ENCODE measurements at places on chromosomes 6 and 20.
A peak's percentile ranks its signal among the peaks of the same experiment; 100 is the strongest.

- peak; percentile 55 for DNase-seq
These were observed 584 bp downstream of the KIF13A start for GRCh38 chr6:17986656-17987446.

DNA sequence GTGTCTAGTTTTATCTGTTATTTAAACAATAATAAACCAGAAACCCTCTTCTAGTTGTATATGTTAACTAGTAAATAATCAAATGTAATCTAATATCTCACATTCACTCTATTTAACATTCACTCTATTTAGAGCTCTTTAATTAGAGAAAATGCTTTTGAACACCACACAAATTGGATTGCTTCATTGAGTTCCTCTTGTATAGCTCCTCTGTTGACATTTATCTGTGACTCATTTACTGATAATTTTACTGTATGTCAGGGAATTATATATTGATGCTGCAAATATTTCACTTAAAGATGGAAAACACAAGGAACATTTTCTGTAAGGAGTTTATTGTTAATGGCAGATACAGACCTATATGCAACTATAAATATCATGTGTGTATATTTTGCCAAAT is 594.6 kb downstream of the COL12A1 start:
- no peak for DNase-seq

GRCh38 chr6:53154794-53155193 is 6.2 kb upstream of the GCM1 start:
- DNase-seq, result no peak

GRCh38 chr6:170190046-170190445 is 100.8 kb downstream of the DLL1 start:
- no peak for DNase-seq

- no peak for DNase-seq
These were observed 78.3 kb upstream of the SRSF6 start for GRCh38 chr20:43379239-43379917.

DNA sequence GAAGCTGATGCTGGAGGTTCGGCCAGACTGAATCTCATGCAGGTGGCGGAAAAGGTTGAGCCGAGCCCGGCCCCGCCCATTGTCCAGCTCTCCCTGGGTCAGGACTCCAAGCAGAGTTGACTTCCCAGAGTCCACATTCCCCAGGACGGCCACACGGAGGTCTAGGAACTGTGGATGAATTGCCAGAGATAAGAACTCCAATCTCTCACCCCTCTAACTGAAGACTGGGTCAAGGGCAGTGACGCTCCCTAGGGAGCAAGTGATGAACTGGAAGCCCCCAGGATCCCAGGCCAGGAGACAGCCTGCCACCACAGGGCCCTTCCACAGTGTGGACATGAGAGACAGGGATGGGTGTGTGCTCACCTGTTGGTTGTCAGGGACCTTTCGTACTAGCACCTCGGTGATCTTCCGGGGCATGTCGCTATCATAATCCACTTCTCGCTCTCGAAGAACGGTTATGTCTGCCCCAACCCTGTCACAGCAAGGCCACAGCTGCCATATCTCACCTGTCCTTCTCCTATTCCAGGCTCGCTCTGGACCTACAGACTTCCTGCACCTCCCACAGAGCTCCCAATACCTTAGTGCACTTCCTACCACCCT is 3.6 kb downstream of the GTPBP2 start:
- DNase-seq, result no peak

DNA sequence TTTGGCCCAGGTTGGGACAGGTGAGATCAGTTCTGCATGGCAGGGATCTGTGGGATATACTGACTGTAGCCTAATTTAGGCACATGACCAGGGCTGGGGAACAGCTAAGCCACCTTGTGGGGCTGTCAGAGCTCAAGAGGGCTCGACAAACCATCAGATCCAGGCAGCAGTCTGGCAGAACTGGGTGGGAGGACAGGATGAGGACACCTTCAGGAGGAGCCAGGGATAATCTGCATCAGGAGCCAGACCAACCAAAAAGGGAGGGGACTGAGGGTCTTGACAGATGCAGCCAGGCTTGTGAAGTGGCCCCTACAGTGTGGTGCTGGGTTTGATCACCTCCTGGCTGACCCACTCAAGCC is 123.4 kb downstream of the MAFB start:
- no peak for DNase-seq

GRCh38 chr6:162539321-162539720 is 188.2 kb downstream of the PRKN start:
- DNase-seq, result no peak

GRCh38 chr6:48200869-48201390 is 89.9 kb upstream of the PTCHD4 start:
- no peak for DNase-seq

GRCh38 chr6:55705451-55706440 is 126.8 kb upstream of the HMGCLL1 start:
- DNase-seq, result no peak

DNA sequence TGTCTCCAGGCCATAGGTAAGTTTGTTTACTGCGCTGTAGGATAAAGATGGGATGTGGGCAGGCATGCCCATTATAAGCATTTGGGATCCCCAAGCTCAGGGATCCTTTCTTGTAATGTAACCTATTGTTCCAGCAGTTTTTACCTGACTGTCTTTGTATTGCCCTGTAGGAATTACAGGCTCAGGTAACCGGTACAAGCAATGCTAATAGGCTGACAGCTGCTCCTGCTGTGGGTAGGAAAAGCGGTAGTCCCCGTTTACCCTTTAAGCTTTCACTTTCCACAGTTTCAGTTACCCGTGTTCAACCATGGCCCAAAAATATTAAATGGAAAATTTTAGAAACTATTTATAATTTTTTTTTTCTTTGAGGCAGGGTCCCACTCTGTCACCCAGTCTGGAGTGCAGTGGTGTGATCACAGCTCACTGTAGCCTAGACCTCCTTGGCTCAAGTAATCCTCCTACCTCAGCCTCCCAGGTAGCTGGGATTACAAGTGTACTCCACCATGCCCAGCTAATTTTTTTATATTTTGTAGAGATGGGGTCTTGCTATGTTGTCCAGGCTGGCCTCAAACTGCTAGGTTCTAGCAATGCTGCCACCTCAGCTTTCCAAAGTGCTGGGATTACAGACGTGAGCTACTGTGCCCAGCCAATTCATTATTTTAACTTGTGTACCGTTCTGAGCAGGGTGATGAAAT is 108.6 kb downstream of the CDYL start:
- no peak for DNase-seq

DNA sequence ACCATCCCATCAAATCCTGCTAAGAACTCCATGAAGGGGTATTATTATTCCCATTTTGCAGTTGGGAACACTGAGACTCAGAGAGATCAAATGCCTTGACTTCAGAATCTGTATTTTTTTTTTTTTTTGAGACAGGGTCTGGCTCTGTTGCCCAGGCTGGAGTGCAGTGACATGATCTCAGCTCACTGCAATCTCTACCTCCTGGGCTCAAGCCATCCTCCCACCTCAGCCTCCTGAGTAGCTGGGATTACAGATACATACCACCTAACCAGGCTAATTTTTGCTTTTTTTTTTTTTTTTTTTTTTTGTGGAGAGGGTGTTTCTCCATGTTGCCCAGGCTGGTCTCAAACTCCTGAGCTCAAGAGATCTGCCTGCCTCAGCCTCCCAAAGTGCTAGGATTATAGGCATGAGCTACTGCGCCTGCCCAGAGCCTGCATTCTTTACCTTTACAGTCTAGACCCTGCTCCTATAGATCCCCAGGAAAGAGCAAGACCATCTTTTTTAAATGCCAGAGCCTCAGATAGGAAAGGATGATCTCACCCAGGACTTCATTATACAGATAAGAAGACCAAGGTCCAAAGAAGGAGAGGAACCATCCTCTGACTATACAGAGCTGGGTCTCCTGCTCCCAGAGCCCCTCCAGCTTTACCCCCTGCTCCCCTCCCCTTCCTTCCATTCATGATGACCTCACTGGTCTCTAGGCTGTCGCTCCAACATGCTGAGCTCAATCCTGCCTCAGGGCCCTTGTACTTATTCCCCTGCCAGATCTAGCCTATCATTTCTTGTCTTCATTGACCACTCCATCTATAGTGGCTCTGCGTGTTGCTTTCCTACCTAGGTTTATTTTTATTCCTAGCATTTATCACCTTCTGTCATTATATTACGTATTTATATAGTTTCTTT is 138.6 kb downstream of the CEBPB start:
- DNase-seq, result no peak

GRCh38 chr6:132161283-132161682 is 210.1 kb upstream of the CCN2 start:
- DNase-seq, result no peak

- DNase-seq, result no peak
These were observed 646 bp downstream of the RPS6KA2 start for GRCh38 chr6:166626177-166627032.

- DNase-seq, result no peak
These were observed 115.1 kb downstream of the JAG1 start for GRCh38 chr20:10558635-10559187.

DNA sequence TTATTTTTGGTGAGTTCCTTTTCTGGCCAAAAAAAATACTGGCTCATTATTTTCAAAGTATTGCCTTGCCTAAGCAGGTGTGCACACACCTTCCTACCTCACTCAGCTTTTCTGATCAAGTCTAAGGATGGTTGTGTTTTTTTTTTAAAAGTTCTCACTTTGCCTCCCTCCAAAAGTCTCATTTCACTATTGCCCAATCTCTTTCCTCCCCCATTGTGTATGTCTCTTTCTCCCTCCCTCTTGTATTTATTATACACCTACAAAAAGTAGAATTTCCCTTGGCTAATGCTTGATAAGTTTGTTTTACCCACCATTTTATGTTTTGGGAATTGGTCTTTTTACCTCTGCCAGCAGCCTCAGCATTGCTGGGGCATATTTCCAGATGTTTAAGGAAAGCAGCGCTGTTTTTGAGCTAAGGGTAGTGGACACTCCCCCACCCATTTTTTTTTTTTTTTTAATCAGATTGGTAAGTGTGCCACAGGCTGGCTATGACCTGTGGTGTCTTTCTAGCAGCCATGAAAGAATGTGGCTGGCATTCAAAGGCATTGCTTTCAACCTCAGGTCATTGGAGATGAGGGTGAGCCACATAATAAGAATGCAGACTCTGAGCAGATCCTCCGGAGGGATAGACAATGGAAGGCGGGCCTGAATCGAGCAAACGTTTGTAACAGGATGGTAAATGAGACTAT is 668.6 kb downstream of the UTRN start:
- DNase-seq, result no peak

DNA sequence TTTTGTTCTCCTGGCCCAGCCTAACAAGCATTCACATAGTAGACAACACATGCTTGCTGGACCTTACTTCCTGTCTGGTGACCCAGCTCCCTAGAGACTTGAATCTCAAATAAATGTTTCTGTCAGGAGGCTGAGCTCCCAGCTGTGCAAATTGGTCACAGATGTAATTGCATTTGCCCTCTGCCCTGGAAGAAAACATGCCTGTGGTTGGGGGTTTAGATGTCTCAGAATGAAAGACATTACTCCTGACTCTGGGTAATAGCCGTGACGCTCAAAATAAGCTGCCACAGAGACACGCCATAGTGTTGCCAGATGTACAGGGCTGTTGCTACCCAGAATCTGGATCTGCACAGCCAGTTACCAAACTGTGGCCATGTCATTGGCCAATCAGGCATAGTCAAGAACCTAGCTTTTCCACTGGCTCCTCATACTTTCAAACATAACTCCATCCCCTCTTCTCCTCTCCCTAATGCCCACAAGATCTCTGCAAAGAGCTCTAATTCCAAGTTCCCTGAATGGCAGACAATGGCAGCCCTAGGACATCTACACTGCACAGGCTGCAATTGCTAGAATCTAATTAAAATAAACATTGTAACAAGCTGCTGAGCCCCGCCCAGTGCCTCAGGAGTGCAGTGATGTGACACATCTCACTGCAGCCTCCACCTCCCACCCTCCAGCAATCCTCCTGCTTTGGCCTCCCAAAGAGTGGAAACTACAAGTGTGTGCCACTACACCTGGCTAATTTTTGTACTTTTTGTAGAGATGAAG is 32.8 kb upstream of the GMPR start:
- peak; percentile 84 for DNase-seq

DNA sequence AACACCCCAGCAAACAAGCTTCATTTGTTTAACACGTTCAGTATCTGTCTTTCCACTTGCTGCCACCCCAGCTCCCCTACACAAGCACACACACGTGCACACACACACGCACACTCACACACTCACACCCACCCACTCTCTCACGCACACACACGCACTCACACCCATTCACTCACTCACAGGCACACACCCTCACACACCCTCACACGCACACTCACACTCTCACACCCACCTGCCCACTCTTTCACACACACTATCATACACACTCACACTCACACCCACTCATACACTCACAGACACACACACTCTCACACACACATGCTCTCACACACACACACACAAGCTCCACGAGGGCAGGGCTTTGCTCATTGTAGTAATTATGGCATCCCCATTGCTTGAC is 378.8 kb upstream of the SULF2 start:
- no peak for DNase-seq

GRCh38 chr20:58286729-58287128 is 22.8 kb upstream of the RAB22A start:
- no peak for DNase-seq

DNA sequence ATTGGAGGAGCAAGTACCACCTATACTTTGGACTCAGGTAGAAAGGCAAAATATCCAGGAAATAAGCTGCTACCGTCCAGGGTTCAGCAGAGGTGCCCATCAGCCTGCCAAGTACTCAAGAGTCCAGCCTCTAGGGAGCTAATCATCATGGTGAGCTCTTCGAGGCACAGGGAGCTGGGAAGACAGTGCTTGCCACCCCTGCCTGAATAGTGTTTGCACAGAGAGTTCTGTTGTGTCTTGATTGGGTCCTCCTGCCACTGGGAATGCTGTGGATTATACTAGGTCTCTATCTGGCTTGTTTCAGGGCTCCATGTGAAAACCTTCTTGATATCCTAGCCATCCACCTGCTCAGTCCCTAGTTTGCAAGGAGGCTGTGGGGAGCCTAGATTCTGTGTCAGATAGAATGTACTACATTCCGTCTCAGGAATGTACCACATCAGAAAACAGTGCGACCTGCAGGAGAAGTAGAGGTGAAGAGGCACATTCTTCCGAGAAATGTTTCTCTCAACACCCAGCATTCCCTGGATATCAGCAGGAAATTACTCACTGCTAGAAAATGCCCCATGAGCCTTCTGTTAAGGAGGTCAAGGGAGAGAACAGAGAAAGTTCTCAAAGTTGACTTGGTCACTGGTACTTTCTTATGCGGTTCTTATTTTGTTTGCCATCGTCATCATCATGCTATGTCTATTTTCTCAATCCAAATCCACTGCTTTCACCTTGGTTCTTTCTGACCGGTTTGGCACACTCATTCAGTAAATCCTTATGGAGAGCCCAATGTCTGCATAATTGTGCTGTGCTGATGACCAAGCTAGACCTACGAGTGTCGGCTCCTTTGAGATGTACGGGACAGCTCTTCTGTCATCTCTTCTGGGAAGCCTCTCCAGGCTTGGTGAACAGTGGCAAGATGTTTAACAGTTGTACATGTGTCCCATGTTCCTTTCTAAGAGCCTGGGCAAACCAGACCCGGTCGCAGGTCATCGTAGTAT is 30.7 kb downstream of the PTPN1 start:
- DNase-seq, result no peak

DNA sequence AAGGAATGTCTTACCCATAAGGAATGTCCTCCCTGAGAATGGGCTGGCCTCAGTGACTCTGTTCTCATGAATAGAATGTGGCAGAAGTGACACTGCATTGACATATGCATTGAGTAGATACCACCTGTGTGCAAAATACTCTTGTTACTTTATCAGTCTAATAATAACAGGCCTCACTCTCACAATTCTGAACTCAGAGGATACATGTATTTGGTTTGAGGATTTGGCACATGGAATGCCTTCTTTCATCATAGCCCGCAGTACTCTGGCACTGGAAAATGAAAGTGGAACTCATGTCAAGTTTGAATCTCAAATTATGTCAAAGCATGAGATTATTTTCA is 52.9 kb upstream of the PLCB4 start:
- DNase-seq, result no peak

- no peak for DNase-seq
These were observed 265.5 kb downstream of the DLL1 start for GRCh38 chr6:170025341-170025911.

Measured in right renal cortex interstitium (tissue), 3 donors.